Stimulated activated CD4-positive, alpha-beta T cell treated with anti-CD3 and anti-CD28 coated beads, Interleukin-15, amount 100 ng/mL, for 1 hour (primary cell): ENCODE measurements at places on chromosomes 1 and 21.

DNA sequence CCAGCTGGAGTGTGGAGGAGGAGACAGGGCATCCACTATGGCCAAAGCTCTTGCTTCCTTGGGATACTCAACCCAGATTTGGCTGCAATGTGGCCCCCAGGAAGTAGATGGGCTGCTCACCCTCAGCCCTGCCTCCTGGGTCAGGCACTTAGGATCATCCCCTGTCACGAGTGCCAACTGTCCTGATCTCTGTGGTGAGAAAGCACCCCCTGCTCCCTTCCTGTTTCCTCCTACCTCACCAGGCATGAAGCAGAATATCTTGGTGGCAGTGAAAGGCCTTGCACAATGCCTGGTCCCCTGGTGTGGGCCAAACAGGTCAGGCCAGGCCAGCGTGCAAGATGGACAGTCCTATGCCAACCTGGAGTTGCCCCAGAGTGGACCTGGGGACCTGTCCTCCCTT is 211.7 kb downstream of the GRIK3 start:
- DNase-seq = no peak

DNA sequence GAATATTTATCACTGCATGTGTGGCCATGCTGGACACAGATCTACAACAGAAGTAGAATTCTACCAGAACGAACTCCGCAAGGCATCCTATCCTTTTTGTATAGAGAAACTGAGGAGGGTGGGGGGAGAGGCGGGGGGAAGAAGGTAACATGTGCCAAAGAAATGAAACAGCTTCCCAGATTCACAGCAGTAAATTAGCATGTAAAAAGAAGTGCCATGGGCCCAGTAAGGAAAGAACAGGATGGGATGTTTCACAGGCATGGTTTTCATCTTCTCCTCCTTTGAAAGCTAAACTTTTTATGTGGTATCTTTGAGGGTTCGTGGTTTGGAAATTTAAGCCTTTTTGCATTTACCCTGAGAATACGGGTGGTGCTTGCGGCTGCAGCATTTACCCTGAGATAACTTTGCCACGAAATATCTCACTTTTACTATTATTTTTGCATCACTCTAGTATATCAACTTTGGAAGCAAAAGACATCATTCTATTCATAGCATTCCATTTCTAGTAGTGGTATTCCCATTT is 168.9 kb downstream of the TPR start:
- no peak for DNase-seq

DNA sequence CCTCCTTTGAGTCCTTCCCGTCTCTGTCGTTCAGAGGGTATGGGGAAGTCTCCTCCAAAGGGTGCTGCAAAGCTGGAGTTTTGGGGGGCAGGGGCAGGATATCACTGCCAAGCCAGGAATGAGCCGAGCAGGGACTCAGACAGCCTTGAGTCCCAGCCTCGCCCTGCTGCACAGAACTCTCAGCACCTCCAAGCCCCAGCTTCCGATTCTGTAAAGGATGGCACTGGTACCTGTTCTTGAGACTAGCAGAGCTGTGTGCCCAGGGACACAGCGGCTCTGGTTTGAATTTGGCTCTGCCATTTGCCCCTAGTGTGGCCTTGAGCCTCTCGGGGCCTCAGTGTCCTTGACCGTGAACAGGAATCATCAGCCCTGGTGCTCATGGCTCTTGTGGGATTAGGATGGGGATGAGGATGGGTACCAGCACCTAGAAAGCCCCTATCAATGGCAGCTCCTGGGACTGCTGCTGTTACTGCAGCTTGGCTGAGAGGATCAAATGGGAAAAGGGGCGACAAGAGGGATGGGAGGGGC is 1.5 kb upstream of the FBLIM1 start:
- DNase-seq = no peak

DNA sequence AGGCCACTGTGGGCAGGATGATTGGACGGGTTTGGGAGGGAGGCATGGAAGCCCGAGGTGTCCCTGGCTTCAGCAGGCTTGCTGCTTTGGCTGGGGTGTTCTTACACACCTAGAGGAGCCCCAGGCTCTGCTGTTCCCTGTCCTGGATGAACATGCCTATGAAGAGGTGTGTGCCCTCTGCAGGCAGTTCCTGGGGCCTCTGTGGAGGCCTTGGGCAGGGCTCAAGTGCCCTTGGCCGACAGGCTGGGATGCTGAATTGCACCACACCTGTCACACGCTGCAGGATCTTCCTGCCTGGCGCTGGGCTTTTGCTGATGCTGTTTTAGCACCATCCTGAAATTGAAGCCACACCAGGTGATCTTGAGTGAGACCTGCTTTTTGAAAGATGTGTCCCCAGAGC is 415.0 kb upstream of the VAMP3 start:
- no peak for DNase-seq

DNA sequence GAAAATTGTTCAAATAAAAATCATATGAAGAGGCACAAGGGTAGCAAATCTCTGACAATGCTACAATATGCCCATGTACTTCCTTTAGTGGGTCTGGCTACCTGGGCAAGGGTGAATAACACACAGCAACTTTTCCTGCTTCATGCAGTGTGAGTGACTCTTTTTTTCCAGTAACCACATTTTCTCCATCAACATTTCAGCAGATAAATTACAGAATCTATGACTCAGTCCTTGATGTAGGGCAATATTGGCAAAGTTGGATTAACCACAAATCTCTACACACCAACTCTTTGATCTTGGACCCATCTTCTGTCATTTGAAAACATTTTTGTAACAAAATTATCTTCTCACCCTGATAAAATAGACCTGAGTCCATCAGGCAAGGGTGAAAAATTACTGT is 31.7 kb downstream of the ERICH3 start:
- no peak for DNase-seq

DNA sequence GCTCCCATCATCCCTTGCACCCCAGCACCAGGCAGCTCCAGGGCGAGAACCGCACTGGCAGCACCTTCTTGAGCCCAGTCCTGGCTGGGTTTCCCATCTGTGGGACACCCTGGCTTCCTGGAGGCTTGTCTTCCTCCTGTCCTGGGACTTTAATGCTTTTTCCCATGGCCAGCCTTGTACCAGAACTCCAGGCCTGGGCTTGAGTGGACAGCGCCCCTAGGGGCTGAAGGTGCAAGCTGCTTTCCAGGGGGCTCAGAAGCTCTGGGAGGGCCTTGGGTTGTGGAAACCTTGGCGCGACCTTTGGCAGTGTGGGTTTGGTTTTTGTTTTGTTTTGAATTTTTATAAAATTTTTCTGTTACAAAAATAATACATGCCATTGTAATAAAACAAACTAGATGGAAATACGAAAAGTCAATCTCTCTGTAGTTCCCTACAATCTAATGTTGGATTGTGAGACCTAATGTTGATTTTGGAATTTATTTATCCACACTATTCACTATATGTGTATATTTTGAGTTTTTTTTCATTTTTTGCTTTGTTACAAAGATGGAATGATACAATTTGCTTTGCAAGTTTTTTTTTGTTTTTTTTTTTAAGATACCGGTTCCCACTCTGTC is 33.8 kb upstream of the RPL11 start:
- DNase-seq = no peak

DNA sequence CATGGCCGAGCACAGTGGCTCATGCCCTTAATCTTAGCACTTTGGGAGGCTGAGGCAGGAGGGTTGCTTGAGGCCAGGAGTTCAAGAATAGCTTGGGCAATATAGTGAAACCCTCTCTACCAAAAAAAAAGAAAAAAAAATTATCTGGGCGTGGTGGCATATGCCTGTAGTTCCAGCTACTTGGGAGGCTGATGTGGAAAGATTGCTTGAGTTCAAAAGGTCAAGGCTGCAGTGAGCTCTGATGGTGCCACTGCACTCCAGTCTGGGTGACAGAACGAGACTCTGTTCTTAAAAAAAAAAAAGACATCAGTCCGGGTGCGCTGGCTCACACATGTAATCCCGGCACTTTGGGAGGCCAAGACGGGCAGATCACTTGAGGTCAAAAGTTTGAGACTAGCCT is 251.2 kb upstream of the CACYBP start:
- no peak for DNase-seq

- DNase-seq = no peak
These were observed 37.1 kb downstream of the PRRX1 start for GRCh38 chr1:170700842-170701615.

GRCh38 chr21:18023157-18023556 is 204.0 kb upstream of the C21orf91 start:
- DNase-seq = no peak

DNA sequence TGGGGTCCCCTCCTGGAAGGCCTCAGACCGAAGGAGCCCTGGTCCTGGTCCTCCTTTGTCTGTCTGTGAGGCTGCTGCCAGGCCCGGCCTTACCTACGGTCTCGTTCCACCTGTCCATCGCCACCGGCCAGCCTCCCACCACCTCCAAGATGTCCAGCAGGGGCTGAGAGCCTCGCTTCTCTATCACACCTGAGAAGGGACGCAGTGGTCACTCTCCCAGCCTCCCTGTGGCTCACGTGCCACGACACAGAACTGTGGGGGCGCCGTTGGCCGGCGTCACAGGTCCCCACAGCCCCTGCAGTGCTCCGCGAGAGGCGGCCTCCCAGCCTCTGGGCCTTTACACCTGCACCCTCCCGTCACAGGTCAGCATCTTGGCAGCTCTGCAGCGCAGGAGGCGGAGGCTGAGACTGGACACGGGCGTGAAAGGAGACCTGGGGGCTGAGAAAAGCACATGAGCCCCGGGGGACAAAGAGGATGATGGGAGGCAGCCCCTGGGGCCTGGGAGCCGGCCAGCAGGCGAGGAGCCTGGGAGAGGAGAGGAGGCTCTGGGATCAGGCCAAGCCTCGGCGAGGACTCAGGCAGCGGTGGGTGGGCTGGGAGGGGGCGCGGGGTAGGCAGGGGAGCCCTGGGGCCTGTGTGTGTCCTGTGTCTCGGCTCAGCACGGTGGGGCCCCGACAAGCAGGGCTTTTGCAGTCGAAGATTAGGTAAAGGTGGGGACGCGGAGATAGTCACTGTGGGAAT is 20.5 kb downstream of the PRXL2B start:
- DNase-seq = no peak

DNA sequence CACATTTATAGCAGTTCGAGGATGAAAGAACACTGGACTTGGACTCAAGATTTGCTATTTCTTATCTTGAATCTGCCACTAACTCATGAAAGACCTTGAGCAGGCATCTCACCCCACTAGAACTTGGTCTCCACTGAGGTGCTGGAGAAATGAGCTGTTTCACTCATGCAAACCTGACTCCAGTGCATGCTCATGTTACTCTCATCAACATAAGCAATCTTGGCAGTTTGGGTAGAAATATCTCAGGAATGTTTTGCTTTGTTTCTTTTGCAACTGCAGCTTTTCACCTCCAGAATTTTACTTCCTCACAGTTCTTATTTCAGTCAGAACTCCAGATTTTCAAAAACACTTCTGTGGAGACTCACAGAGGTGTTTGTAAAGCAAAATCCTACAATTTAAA is 46.2 kb upstream of the DAB1 start:
- no peak for DNase-seq

GRCh38 chr1:230091473-230092231 is 24.6 kb downstream of the GALNT2 start:
- DNase-seq = no peak

GRCh38 chr1:17706445-17706844 is 48.7 kb upstream of the ACTL8 start:
- DNase-seq = no peak

DNA sequence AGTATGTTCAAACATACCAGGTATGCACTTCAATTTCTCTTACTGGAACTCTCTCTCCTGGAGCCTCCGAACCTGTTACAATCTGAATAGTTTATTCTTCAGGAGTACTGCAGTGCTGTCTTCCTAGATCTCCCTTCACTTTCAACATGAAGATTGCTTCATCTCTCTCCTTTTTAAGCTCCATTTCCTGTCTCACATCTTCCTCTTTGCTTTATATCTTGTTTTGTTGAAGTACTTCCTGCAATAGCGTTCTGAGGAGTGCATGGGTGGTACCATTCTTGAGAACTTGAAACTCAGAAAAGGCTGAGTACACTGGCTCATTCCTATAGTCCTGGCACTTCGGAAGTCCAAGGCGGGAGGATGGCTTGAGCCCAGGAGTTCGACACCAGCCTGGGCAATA is 15.7 kb upstream of the C1orf146 start:
- DNase-seq = no peak

GRCh38 chr1:178019622-178020021 is 49.8 kb upstream of the SEC16B start:
- DNase-seq = no peak

- no peak for DNase-seq
These were observed 547 bp downstream of the FMO1 start for GRCh38 chr1:171248841-171249240.

GRCh38 chr1:162956922-162957321 is 95.9 kb upstream of the CCDC190 start:
- DNase-seq = no peak

DNA sequence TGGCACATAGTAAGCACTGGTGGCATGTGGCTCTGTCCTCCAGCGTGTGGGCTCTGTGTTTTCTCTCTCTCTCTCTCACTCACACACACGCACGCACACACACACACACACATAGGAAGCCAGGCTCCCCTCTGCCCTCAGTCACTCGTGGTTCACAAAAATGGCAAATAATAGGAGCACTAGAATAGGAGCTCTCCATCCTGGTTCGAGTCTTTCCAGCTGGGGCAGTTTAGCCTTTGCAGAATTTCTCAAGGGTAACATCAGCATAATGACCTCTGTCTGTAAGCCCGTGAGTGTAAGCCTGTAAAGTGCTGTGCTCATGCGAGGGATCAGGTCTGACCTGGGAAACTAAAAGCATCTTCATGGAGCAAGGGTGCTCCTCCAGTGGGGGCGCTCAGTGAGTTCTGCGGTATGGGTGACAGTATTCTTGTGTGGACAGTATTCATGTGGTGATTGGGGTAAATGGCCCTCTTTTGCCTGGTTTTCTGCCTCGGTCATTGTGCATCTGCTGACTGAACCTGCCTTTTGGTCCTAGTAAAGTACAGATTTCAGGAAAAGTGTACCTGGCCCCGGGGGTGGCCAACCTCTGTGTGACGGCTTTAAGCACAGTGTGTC is 842 bp upstream of the ZC3H12A start:
- no peak for DNase-seq

- DNase-seq = no peak
These were observed 11.9 kb downstream of the FCRL4 start for GRCh38 chr1:157585984-157586383.

DNA sequence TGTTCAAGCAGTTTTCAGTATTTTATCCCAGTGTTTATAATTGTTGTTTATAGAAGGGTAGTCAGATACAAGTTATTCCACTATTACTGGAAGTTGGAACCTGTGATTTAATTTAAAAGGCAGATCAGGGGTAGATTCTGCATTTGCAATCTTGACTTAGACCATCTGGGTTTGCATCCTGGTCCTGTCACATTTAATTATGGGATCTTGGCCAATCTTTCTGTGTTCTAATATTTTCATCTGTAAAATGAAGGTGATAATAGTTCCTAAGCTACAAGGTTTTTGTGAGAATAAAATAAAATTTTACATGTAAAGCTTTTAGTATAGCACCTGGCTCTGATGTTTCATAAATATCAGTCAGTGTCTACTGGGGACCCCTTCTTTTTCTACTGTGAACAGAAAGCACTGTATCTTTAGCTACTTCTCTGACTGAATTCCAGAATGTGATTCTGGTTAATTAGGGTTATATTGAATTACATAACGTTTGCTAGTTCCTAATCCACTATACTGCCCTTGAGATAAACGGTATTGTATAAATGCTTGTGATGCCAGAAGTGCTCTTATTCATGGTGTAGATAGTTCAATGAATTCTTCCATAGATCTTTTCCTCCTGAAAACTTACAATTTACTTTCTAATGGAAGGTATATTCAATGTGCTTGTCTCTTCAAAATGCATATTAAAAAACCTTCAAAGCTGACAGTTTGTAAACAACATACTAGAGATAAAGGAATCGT is 131.0 kb downstream of the KCNK1 start:
- DNase-seq = no peak
